ENCODE measurements at places on chromosomes 2 and 18.

DNA sequence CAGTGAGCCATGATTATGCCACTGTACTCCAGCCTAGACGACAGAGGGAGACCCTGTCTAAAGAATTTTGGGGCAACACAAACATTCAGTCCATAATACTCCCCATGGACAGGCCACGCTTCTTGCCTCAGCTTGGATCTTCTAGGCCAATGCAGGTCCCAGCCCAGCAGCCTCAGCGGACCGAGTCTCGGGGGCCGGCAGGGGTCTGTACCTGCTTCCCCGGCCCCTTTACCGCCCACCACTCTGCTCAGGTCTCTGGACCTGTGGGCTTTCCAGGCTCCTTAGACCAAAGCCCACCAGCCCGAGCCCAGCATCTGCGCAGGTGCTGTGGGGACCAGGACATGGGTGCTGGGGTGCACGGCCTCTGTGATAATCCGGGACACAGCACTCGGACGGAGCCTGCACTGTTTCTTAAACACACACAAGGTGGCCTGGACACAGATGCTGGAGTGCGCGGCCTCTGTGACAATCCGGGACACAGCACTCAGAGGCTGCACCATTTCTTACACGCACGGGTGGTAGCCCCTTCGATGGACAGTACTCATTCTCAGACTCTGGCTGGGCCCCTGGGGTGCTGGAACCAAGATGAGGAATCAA, 62.1 kb upstream of the GPC1 start:
- DNase-seq, result no peak

DNA sequence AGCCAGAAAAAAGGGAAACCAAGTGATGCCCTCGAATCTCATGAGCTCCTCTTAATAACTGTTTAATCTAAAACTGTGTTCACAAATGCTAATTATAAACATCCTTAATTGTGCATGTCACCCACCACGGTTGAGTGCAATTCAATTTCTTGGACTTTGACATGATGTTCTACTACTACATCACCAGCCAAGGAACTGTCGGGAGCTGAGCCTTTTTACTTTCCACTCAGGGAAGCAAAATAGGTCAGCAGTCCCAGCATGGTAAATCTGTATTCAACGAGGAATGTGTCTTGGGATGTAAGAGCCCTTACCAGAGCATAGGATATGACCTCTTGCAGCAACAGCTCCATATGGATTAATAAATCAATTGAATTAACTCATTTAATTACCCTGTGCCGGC, 20.8 kb upstream of the REG3G start:
- DNase-seq, result no peak

DNA sequence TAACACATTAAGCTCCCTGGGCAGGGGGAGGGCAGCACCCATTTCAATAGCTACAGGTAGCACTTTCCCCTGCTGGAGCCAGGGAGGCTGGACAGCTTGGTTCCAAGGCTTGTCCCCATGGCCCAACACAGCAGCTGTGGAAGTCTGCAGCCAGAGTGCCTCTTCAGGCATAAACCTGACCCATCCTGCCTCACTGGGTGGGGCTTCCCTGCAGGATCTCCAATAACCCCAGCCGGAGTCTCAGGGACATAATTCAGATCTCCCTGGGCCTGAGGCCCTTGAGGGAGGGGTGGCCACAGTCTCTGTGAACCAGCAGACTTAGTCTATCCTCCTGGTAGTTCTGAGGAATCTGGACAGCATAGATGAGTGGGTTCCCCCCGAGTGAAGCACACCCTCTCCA, 1001.9 kb upstream of the CHAC2 start:
- no peak for DNase-seq

DNA sequence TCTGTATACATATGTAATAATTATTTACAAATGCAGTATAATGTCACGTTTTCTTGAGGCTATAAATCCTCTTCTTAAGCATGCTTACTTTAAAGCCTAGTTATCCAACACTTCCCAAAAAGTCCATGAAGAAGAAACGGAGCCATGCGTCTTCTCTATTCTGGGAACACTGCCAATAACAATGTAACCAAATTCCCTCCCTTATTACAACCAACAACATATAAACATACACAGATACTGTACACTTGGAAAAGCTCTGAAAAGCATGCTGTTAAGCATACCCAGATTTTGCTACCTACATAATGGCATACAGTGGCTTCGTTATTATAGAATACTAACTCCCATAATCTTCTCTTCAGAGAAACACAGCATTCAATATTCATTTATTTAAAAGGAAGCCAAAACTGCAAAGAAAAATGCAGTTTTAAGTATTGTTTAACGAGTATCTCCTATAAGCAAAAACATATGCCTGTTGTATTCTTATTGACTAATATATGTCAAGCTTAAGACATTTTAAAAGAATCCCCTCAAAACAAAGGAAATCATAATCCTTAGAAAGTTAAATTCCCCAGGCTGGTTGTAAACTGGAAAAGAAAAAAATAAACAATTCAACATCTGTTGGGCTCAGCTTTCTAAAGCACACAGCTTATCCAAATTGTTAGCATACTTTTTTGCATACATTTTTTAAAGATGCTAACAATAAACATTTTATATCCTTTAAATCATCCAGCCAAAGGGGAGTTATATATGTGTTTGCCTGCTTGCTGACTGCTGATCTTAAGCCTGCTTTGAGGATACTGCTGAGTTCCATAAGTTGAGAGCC, 83.4 kb downstream of the SLC25A12 start:
- no peak for DNase-seq

DNA sequence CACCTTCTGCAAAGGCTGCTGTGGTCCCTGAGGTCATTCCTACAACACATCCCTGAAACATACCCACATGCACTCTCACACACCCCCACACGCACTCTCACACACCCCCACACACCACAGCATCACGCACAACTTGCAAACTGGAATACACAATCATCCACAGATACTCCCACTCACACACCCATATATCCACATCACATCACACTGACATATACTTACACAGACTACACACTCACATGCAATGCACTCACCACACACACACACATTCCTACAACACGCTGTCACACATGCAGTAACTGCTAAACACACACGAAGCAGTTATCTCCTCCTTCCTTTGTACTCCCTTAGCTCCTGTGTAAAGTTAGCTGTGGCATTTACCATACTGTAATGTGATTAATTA, 57.1 kb upstream of the PKDCC start:
- no peak for DNase-seq

DNA sequence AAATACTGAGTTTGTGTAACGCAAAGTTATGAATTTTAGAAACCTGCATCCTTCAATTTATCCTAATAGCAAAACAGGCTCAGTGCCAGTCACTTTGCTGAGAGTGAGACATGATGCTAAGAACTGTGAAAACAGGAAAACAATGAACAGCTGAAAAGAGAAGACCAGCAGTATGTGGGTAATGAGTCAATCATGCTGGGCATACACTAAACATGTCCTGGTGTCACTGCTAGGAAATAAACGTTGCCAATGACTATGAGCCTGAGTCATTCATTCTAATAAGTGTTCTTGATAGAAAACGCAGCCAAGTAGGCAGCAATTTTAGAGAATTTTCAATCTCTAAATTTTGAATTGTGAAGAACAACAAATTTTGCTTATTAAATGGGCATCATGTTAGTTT, 237.3 kb downstream of the GALR1 start:
- no peak for DNase-seq

DNA sequence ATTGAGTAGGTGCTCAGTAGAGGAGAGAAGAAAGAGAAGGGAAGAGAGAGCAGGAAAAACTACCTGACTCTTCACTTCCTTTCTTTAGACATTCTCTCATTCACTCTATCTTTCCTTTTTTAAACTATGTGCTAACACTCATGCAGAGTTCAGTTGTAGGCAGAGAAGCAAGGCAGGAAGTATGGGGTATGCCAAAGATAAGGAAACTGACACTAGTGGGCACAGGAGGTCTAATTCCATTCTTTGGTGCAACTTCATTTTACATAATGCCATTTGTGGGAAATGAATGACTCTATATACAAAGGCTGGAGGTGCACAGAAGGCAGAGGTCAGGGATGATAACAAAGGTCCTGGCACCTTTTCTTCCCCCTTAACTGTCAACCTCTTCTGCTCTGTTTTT, 35.1 kb upstream of the ACVR1 start:
- DNase-seq, result no peak

DNA sequence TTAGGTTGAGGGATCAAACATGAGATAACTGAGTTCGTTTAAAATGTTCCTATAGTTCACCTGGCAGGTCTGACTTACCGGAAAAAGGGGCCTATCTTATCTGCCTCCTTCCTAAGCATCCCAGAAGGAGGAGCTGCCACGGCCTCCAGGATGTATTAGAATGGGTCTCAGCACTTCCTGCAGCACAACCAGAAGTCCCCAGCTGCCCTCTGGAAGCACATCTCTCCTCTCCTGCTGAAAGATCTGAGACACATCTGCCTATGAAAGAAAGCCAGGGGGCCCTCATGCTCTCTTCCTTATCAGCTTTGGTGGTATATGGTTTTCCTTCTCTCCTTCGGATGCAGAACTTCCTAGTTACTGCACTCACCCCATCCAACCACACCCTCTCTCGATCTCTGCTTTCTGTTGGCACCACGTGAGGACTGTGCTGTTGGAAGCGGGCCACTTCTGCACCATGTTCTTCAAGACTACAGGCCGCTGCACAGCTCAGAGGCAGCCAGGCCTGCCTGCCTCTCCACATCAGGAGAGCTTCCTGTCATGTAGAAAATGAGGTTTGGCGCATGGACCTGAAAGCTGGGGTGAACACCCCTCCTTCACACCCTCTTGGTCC, 6.5 kb downstream of the IGFBP5 start:
- DNase-seq, result no peak

- DNase-seq, result no peak
Measured at GRCh38 chr2:75055820-75056675, 97.6 kb downstream of the POLE4 start.

DNA sequence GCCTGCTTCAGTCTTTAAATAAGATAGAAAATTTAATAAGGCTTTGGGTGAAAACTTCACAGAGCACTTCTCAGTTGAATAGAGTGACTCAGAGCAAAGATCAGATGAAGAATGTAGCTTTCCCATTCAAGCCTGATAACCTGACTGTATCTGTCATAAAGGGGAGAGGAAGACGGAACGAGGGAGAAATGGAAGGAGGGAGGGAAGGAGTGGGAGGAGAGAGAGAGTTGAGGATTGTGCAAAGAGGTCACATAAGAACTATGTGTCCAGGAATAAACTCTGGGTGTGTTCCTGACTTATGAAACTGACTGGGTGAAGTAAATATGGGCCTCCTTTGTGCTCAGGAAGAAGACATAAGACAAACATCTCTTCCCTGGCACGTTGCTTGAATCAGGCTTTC, 385.5 kb downstream of the LPIN1 start:
- no peak for DNase-seq
